ENCODE measurements at places on chromosomes 3 and 15.

DNA sequence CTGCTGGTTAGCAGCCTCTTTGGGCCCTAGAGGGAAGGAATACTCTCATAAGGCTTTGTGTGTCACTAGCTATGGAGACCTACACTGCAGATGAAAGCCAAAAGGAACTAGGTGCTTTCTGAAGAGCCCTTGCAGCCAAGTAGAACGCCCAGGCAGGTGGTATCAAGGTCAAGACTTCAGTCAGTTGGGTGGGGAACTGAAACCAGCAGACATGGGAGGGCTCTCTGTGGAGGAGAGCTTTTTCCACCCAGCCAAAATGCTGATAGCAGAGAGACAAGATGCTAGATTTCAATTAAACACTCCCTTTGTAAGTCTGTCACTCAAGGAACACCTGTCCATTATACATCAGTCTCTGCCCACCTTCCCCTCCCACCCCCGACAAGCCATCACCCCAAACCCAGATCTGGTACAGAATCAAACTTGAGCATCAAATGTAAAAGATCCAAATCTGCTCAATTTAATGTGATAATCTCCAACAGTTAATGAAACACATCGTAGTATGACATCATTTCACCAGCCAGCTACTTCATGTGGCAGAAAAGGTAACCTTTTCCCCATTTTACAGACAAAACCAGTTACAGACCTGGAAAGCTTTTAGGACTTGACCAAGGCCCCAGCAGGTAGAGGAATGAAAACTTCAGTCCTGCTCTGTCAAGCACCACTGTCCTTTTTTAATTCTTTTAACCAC lies 14.6 kb downstream of the MRPS25 start:
- no peak for DNase-seq

DNA sequence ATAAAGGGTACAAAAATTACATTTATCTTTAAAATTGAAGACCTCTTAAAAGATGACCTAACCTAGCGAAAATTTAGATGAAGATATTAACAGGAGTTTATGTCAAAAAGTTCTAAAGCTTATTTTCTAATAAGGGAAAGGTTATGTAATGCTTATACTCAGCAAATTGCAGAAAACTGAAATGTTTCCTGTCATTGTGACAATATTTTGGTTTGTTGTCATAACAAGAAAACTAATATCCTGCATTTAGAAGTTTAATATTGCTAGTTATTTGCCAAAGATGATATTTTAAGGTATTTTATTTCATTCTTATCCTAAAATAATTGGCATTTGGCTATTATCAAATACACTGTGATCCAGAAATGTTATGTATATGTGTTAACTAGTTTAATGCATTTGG lies 294.5 kb downstream of the C3orf38 start:
- DNase-seq = no peak

- peak; percentile 28 for DNase-seq
These were observed at the start of gene PPM1L for GRCh38 chr3:160755776-160756304. PPM1L (plus strand) TSS chr3:160756231.

GRCh38 chr3:195213639-195214315 lies 57.2 kb downstream of the XXYLT1 start:
- DNase-seq = no peak

- DNase-seq = no peak
These were observed 14.0 kb upstream of the UACA start for GRCh38 chr15:70777170-70777926.

DNA sequence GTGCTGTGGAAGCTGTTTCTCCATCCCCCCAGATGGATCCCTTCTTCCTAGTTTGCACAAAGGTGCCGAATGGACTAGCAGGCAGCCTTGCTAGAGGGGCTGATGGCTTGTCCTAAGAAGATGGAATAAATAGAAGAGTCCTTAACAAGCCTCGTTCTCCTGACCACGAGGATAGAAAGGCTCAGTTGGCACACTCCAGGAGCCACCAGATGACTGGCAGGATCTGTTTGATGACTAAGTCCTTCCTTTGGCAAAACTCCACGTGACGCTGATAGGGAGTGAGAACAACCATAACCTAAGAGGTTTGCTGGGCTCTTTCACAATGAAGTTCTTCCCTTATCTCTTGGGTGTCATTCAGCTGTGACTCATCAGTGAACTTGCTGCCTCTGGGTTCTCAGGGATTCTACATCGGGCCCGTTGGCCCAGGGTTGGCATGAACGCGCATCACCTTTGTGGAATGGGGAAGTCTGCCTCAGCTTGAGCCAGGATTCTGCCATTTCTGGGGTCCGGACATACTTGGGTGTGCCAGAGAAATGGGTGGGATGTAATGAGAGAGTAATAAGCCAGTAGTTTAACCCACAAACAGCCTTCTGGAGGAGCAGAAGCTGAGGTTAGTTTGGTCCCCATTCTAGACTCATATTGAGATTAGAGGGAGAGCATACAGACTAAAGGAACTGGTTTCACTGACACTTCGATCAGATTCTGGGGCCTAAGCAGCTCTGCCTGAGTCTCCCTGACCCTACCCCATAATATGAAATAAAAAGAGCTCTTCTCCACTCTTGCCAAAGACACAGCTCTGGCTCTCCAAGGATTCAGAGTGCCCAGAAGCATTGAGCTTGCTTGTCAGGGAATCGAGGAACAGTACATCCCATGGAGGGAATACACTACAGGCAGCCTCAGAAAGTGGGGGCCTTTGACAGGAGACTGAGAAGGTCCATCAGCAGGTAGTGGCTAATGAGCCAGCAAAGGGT lies 2.0 kb upstream of the MELTF start:
- peak; percentile 27 for DNase-seq

DNA sequence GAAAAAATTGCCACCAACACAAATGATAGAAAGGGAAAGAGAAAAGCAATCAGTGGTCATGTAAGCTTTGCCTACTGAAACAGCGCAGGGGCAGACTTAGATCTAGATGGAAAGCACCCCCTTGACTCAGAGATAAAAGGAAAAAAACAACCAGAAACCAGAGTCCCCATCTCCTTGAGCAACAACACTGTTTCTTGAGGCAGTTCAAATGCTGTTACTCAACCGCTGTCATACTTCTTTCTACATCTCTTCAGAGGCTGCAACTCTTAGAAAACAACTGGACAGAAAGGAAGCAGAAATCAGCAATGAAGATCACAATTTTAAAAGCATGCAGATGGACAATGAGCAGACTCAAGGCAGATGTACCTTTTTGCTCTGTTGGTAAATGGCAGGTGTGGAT lies 36.5 kb downstream of the FSIP1 start:
- DNase-seq = no peak

- DNase-seq = no peak
These were observed 3.1 kb upstream of the LARP6 start for GRCh38 chr15:70856884-70857561.

DNA sequence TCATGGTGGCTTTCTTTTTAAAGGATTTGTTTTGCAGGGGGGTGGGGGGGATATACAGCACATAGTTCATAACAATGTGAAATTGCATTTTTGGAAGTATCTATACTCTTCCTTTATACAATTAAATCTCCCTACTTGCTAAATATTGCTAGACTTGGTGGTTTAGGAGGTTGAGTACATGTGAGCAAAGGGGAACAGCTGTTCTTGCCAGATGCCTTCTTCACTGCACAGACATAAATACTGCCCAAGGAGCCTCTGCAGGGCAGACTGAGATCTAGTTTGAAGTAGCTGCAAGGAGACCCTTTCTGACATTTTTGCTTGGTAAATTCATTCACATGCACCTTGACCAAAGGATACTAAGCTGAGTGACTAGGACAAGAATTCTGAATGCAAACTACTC lies 228.6 kb upstream of the IL12A start:
- DNase-seq = no peak

DNA sequence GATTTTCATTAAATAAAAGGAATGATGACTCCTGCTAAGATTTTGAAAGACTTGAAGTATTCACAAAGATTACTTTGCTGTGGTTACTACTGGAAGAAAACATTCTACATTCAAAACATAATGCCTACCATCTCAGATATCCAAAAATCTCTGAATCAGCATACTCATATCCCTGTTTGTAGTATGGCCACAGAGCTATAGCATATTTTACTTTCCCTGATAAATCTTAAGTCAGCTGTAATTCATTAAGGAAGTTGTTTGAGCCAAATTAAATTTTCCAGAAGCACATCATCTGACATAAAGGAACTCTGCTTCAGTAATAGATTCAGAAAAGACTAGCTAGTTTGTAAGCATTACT lies 942.0 kb downstream of the ROBO1 start:
- no peak for DNase-seq

DNA sequence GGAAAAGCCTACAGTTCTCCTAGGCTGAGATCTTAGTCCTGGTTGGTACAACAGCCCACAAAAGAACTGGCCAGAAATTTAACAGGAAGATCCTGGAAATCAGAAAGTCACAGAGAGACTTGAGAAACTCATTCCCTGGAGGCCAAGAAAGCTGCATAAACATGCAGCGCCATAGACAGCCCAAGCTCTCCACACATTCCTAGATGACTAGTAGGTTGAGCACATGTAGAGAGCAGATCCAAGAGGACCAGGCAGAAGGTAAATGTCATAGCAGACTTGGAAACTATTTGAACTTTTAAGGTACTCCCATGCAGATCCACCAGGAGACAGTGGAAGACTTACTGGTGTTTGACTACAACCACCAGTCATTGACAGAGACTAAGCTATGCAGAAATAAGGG lies 18.4 kb downstream of the KBTBD12 start:
- DNase-seq = no peak

DNA sequence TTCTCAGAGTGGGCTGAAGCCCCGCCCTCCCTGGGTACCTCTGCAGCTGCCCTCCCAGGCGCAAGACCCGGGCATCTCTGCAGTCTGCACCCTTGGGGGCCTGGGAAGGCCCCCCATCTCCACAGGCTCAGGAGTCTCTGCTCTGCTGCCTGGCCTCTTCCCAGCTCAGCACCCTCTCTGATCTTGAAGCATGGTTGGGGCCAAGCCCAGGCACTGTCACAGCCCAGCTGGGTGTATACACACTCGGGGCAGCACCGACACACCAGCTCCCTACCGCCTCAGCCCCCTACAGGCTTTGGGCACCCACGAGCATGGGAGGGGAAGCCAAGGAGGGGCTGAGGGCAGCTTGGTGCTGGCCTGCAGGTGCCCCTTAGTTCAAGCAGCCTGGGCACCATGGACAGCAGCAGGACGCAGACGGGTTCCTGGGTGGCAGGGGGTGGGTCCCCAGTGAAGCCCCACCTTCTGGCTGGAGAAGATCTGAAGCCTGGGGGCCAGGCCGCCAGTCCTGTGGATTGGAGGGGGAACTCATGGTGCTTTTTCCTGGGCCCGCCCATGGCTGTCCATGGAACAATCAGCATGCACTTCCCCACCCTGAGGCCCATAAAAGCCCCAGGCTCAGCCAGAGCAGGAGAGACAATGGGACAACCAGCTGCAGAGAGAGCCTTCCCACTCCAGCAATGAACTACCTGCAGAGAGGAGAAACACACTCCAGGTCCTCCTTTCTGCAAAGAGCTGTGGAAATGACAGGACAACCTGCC lies 170.6 kb downstream of the TJP1 start:
- DNase-seq = no peak

GRCh38 chr3:112904786-112905185 lies 58.1 kb upstream of the CD200R1L start:
- DNase-seq = no peak

DNA sequence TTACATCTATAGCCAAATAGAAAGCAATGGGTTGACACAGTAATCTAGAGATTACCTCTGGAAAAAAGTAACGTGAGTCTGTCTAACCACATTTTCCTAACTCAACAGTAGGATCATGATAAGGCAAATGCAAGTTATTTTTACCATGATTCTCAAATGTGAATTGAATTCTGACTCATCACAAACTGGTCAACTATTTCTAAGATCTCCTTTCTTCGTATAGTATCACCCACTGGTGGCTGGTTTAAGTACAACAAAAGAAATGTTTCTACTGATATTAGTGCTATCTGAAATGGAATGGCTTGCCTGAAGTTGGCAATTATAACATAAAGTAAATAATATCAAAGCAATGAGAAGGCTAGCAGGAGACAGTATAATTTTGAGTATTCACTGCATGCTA lies 102.2 kb downstream of the ABI3BP start:
- no peak for DNase-seq

DNA sequence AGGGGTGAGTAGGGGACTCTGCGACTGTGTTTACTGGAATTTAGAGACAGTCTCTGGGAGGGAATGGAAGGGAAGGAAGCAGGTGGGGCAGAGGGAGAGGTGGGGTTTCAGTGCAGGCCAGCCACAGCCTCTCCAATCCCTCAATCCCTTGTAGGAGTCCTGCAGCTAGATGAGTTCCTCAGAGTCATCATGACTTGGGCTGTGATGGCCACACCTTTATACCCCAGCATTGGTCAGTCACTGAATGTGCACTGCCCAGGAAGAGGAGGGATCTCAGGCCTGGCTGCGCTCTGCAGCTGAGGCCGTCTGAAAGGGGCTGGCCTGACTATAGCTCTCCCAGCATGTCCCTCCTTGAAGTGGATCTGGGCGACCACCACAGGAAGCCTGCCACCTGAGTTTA lies 67.3 kb upstream of the GLCE start:
- no peak for DNase-seq

- no peak for DNase-seq
These were observed 27.0 kb upstream of the CD200R1L start for GRCh38 chr3:112873632-112874031.

DNA sequence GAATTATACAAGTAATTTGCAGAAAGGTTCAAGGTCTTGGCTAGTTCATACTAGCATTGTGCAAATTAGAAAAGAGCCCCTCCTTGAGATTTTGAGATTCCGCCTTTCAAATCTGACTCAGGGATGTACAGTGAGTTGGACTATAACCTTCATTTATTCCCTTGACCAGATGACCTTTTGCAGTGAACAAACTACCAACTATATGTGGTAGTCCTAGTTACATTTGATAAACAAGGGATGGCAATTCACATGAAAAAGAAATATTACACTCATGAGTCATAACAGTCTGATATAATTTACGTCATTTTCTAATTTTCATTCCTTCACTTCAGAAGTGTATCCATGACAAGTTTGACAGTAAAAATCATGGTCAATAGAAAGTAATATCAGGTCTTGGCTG lies 860.4 kb downstream of the ROBO1 start:
- no peak for DNase-seq

GRCh38 chr15:93664213-93664956 lies 567.0 kb upstream of the MCTP2 start:
- no peak for DNase-seq

GRCh38 chr15:96796841-96797240 lies 466.3 kb downstream of the NR2F2 start:
- DNase-seq = no peak

- no peak for DNase-seq
These were observed 985.2 kb upstream of the SEMA6D start for GRCh38 chr15:46732060-46732459.

DNA sequence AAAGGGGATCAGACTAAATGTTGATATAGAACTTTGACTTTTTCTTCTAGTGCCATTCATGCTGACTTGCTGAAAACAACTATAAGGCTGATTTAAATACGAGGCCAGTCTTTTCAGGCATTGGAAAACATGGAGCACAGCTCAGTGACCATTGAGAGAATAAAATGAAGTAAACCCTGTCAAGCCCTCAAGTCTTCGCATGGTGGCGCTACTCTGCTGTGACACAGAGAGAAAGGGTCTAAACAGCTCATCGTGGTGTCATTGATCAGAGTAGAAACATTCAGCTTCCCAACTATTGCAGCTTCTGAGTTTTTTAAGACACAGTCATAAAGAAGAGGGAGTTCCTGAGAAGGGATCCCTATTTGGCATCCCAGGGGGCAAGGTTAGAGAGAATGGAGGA lies 716.2 kb downstream of the DIPK2A start:
- DNase-seq = no peak

- DNase-seq = no peak
These were observed 466.6 kb downstream of the RAP2B start for GRCh38 chr3:153628591-153628990.

Measured in T-helper 1 cell (primary cell).